Brain (organoid and tissue), 16 donors: ENCODE measurements at places on chromosomes 5 and 9. TPM values are rescaled to one million over a fixed set of nuclear protein-coding genes. Genes with fewer than 3 reads are reported as not detected.

ANXA2R gene
- polyA plus RNA-seq, result 10.2 TPM

DNAJC18 gene
- 31.0 TPM for polyA plus RNA-seq

PCDHB14 gene
- 1.8 TPM for polyA plus RNA-seq

NPDC1 gene
- polyA plus RNA-seq, result 210 TPM

RBM22 gene
- polyA plus RNA-seq, result 52.7 TPM

CARD6 gene
- 0.54 TPM for polyA plus RNA-seq

ENTPD2 gene
- polyA plus RNA-seq, result 66.8 TPM

S100Z gene
- not detected for polyA plus RNA-seq

SPINK5 gene
- not detected for polyA plus RNA-seq

SLC9A3 gene
- polyA plus RNA-seq, result 19.5 TPM

SIT1 gene
- 2.0 TPM for polyA plus RNA-seq

TPPP gene
- polyA plus RNA-seq, result 110 TPM

CYLC2 gene
- polyA plus RNA-seq, result not detected

FREM1 gene
- 0.61 TPM for polyA plus RNA-seq

TMEM252 gene
- not detected for polyA plus RNA-seq

DBH gene
- 4.9 TPM for polyA plus RNA-seq

MACROH2A1 gene
- polyA plus RNA-seq, result 441 TPM

PCDHB4 gene
- polyA plus RNA-seq, result 3.2 TPM

LIX1 gene
- polyA plus RNA-seq, result 3.0 TPM

CARD9 gene
- polyA plus RNA-seq, result 0.58 TPM

FCN1 gene
- 2.5 TPM for polyA plus RNA-seq

PLCXD3 gene
- 0.31 TPM for polyA plus RNA-seq

FOXD4L5 gene
- not detected for polyA plus RNA-seq

PSAT1 gene
- 164 TPM for polyA plus RNA-seq

SH3TC2 gene
- polyA plus RNA-seq, result 2.1 TPM

CDH9 gene
- polyA plus RNA-seq, result 0.37 TPM

HK3 gene
- 0.17 TPM for polyA plus RNA-seq

PHPT1 gene
- 259 TPM for polyA plus RNA-seq

CPEB4 gene
- polyA plus RNA-seq, result 9.2 TPM

KCNV2 gene
- polyA plus RNA-seq, result not detected

PCDHA1 gene
- polyA plus RNA-seq, result 0.61 TPM

NRG2 gene
- polyA plus RNA-seq, result 1.6 TPM

FGFR4 gene
- 0.36 TPM for polyA plus RNA-seq

FUT7 gene
- polyA plus RNA-seq, result not detected

GABRA6 gene
- not detected for polyA plus RNA-seq

ANKRD18B gene
- 0.53 TPM for polyA plus RNA-seq

TMEM8B gene
- 47.7 TPM for polyA plus RNA-seq

OR1J2 gene
- polyA plus RNA-seq, result not detected

POMT1 gene
- 32.7 TPM for polyA plus RNA-seq

HAVCR1 gene
- polyA plus RNA-seq, result not detected

ZFP2 gene
- polyA plus RNA-seq, result 0.95 TPM

HACD4 gene
- polyA plus RNA-seq, result 0.34 TPM

XRCC4 gene
- 2.5 TPM for polyA plus RNA-seq

SHISAL2B gene
- polyA plus RNA-seq, result not detected

CCL28 gene
- 0.64 TPM for polyA plus RNA-seq

PPP1R26 gene
- polyA plus RNA-seq, result 20.1 TPM

TRIM7 gene
- 0.22 TPM for polyA plus RNA-seq

WNT8A gene
- not detected for polyA plus RNA-seq

TNC gene
- 25.7 TPM for polyA plus RNA-seq

SLC4A9 gene
- polyA plus RNA-seq, result not detected

AJM1 gene
- 10.5 TPM for polyA plus RNA-seq

FYB1 gene
- 1.0 TPM for polyA plus RNA-seq
